ENCODE measurements at places on chromosomes 4 and X. TPM values are rescaled to one million over a fixed set of nuclear protein-coding genes. Genes with fewer than 3 reads are reported as not detected.

The TMSB15C gene
- 3.2 TPM for total RNA-seq

The UGT8 gene
- not detected for total RNA-seq

The ACE2 gene
- not detected for total RNA-seq

The F8A2 gene
- not detected for total RNA-seq

The SOD3 gene
- total RNA-seq = 2.7 TPM

The TMPRSS11A gene
- total RNA-seq = not detected

The PAGE4 gene
- not detected for total RNA-seq

The MAGEC3 gene
- total RNA-seq = not detected

The ABLIM2 gene
- total RNA-seq = not detected

The NFXL1 gene
- total RNA-seq = 5.0 TPM

The HTN3 gene
- total RNA-seq = not detected

The REELD1 gene
- total RNA-seq = not detected

The IGBP1 gene
- total RNA-seq = 56.8 TPM

The KANTR gene
- total RNA-seq = 10.6 TPM

The MYL5 gene
- total RNA-seq = 2.1 TPM

The POU4F2 gene
- not detected for total RNA-seq

The CLCN4 gene
- total RNA-seq = 4.1 TPM

The TRAM1L1 gene
- 5.2 TPM for total RNA-seq

The AFF2 gene
- 0.16 TPM for total RNA-seq

The ATP10D gene
- 8.5 TPM for total RNA-seq

The NUDT9 gene
- total RNA-seq = 17.5 TPM

The H2BW2 gene
- not detected for total RNA-seq

The BANK1 gene
- total RNA-seq = not detected

The DGAT2L6 gene
- total RNA-seq = not detected

The HAND2 gene
- total RNA-seq = 2.3 TPM

The CACNA1F gene
- total RNA-seq = not detected
